ENCODE measurements at places on chromosomes 4 and X.

GRCh38 chr4:56324011-56324610 lies 63.2 kb downstream of the AASDH start:
- no peak for DNase-seq

GRCh38 chrX:123186801-123187200 lies 2.7 kb downstream of the GRIA3 start:
- no peak for DNase-seq

- DNase-seq = no peak
Observed at GRCh38 chr4:153095448-153096204, 108.6 kb upstream of the TRIM2 start.

GRCh38 chr4:184293552-184293951 lies 75.9 kb upstream of the ENPP6 start:
- DNase-seq = no peak

DNA sequence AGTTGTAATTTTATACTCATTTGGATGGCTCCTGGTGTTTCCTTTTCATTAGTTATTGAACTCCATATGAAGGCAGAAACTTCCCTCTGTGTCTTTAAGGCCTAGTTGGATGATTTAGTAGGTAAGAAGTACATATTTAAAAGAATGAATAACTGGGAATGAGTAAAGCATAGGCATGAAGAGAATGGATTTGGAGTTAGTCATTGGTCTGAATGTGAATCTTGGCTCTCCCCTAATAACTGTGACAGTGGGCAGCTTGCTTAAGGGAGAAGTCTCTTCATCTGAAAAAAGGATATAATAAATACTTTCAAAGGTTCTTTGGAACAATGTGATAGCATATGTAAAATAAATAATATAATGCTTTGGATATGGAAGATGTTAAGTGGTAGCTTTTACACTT lies 13.2 kb downstream of the SNX25 start:
- DNase-seq = no peak

DNA sequence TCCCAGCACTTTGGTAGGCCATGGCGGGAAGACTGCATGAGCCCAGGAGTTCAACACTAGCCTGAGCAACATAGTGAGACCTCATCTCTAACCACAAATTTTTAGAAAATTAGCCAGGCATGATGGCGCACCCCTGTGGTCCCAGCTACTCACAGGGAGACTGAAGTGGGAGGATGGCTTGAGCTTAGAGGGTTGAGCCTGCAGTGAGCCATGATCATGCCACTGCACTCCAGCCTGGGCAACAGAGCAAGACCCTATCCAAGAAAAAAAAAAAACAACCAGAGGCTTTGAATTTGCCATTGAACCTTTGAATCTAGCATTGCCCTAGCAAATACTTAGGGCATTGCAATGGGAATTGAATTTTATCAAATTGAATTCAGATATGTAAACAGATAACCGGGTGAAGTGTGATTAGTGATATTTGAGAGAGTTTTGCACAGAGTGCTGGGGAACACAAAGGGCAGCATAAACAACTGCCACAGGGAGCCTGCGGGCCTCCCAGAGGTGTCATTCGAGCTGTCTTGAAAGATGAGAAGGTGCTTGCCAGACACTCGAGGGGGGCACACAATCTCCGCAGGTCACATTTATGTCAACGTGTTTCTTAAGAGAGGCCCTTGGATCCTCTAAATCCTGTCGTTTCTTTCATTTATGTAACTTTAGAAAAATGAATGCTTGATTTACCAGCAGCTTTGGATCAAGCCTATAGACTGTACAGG lies 200.3 kb downstream of the AASDH start:
- no peak for DNase-seq

- peak; percentile 1 for DNase-seq
Observed at GRCh38 chrX:68571610-68572311, 72.9 kb downstream of the YIPF6 start.

DNA sequence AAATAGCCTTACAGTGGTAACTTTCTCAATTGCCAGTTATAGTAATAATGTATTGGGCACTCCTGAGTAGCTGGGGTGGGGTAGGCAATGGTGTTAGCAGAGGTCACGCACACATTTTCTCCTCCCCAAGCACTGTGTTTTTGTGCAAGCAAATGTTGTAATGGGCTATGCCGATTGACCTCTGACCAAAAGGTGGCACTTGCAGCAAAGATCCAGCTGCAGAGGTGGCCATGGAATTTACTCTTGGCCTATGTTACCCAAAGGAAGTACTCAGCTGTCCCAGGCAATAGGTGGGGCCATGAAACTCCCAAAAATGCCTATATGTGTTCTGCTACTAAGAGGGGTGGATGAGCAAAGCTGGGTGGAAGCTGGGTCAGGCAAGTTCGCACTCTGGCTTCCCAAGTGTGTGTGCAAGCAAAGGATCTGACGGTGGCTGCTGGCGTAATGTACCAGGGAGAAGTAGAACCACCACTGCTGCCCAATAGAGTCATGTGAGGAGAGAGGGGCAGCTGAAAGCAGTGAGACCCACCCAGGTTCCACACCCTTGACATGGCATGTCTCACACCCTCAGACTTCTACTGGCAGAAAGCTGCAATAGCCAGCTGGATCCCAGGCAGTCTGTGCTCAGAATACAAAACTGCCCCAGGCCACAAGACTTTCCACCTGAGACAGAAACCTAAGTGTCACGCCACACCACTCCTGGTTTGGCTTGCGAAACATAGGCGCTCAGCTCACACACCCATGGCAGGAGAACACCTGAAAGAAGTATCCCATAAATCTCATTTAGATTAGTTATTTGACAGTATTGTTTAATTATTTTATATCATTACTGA lies 353.3 kb upstream of the EMCN start:
- DNase-seq = no peak

- no peak for DNase-seq
Observed at GRCh38 chrX:124619710-124620109, 273.3 kb downstream of the SH2D1A start.

DNA sequence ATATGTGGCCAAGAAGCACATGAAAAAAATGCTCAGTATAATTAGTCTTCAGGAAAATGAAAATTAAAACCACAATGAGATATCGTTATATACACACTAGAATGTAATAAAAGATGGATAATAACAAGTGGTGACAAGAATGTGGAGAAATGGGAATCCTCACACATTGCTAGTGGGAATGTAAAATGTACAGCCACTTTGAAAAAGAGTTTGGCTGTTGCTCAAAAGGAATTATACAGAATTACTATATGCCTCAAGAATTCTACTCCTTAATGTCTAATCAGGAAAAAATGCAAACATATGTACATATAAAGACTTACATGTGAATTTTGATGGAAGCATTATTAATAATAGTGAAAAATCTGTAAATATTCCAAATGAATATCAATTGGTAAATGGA lies 102.2 kb downstream of the SPCS3 start:
- no peak for DNase-seq

DNA sequence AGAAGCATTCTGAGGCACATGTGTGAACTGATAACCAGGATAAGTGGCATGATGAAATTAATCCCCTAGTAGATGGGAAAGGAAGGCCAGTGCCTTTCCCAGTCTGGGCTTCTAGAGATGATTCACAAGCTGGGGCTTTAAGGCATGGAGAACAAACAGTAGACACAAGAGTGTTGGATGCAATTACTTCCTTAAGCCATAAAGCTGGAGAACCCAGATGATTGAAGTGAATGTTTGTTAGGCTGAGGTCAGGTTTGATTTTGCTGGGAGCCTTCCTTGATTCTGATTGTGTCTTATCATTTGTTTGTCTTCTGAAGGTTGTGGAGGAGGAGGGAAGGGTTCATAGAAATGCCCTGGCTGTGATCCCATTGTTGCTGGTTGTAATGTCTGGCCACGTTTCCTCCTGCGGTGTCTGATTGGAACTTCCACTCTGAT lies 125.2 kb downstream of the NHS start:
- DNase-seq = no peak

DNA sequence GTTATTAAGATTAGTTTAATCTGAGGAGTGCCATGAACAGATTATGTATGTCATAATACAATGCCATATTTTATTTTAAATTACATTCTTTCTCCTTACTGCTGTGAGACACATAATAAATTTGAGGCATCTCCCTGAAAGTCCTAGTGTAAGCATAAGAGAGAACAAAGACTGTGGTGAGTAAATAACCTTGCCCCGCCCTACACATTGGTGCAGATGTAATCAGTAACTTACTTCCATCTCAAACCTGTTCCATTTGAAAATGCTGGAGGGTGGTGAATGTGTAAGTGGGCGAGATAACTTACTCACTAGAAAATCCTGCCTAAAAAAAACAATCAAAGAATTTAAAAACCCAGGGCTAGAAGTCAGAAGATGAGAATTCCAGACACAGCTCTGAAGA lies 338.1 kb upstream of the SLIT2 start:
- no peak for DNase-seq

- no peak for DNase-seq
Observed at GRCh38 chr4:71866212-71866885, 82.5 kb upstream of the GC start.

DNA sequence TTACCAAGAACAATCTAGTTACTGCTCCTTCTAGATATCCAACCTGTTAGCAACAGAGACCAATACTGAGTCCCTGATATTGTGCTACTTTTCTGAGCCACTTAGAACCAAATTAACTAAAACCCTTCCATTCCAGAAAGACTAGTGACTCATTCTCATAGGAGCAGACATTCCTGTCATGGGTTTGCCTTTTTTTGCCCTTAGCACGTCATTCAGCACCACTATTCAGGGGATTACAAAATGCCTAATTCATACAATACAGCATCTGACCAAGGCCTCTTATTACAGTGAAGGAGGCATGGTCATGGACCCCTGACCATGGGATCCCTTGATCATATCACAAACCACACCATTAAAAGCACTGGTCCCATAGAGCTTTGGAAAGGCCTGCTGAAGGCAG lies 123.8 kb upstream of the CXCL13 start:
- DNase-seq = no peak

GRCh38 chr4:120777459-120777858 lies 145.1 kb downstream of the PRDM5 start:
- DNase-seq = no peak

GRCh38 chrX:78123190-78123589 lies 16.3 kb downstream of the TAF9B start:
- DNase-seq = no peak

DNA sequence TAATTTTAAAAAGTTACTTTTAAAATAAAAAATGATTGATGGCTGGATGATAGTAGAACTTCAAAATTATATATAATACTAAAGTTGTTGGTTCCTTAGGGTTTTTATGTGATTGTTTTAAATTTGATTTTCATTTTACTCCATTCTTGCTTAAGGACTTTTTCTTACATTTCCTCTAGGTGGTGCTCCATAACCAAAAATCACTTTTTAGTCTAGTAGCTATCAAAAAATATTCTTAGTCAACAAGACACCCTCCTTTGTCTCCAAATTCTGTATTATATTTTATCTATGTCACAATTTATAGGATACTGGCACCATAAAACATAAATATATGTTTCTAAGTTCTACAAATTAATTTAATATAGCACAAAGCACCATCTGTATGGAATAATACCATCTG lies 67.2 kb upstream of the BRWD3 start:
- DNase-seq = no peak

- no peak for DNase-seq
Observed at GRCh38 chr4:125838924-125839323, 524.2 kb downstream of the FAT4 start.

GRCh38 chr4:73523126-73523525 lies 41.6 kb downstream of the AFM start:
- DNase-seq = no peak

DNA sequence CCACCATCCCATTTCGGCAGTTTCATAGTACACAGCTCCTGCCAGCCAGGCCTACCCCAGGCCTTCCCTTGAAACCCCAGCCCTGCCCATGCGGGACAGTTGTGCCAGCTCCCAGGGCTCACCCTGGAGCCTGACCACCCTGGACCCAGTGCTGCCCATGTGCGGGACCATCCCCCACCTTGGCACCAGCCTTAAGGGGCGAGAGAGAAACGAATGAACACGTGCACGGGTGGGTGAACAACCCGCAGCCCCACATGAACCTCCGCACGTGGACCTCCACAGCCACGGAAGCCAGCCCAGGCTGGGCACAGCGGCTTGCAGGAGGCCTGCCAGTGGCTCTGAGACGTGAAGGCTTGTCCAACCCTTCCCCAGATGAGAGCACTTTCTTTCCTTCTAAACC lies 76.0 kb upstream of the MXD4 start:
- no peak for DNase-seq

GRCh38 chr4:186497043-186497442 lies 58.3 kb downstream of the MTNR1A start:
- no peak for DNase-seq

- no peak for DNase-seq
Observed at GRCh38 chr4:107654694-107655093, 65.3 kb downstream of the PAPSS1 start.

- no peak for DNase-seq
Observed at GRCh38 chrX:110123331-110123782, 120.4 kb downstream of the TMEM164 start.

- no peak for DNase-seq
Observed at GRCh38 chr4:32172761-32173160, 1452.6 kb downstream of the PCDH7 start.

- DNase-seq = no peak
Observed at GRCh38 chrX:21153033-21153432, 221.2 kb upstream of the CNKSR2 start.

- no peak for DNase-seq
Observed at GRCh38 chr4:141077611-141078225, 55.6 kb downstream of the RNF150 start.

DNA sequence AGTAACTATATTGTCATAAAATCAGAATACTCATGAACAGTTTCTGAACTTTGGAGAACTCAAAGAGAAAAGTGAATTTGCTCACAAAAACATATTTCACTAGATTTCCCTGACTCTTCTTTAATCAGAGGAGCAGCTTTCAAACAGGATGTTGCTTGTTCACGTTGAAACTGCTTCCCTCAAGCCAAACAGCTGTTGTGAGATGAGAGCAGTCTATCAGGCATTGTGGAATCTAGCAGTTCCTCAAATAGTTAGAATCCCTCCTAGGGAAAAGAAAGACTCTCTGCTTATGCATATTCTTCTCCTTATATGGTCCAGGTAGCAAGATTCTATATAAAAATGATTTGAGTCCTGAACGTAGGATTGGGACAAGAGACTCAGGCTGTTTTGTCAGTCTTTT lies 1012.1 kb downstream of the FAM133A start:
- no peak for DNase-seq

DNA sequence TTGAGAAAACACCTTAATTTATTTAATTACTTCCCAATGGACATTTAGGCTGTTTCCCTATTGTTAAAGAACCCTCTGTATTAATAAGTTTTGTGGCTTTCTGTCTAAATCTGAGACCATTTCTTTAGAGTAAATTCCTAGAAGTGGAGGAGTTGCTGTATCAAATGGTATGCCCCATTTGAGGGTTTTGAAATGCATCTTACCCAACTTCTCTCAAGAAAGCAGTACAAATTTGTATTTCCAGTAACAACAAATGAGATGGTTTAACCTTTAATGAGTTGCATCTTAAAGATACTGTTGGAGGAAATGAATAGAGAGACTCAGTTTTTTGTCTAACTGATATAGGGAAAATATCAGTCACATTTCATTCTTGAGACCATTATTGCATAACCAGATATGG lies 70.5 kb upstream of the CBLL2 start:
- no peak for DNase-seq

GRCh38 chrX:44871931-44872820 lies 812 bp upstream of the KDM6A start:
- DNase-seq = no peak

- DNase-seq = no peak
Observed at GRCh38 chr4:142556570-142557238, 289.4 kb downstream of the INPP4B start.

All from nucleus accumbens (tissue), 56 donors.